ENCODE measurements at places on chromosomes 16 and 17. TPM values are rescaled to one million over a fixed set of nuclear protein-coding genes. Genes with fewer than 3 reads are reported as not detected.

DNA sequence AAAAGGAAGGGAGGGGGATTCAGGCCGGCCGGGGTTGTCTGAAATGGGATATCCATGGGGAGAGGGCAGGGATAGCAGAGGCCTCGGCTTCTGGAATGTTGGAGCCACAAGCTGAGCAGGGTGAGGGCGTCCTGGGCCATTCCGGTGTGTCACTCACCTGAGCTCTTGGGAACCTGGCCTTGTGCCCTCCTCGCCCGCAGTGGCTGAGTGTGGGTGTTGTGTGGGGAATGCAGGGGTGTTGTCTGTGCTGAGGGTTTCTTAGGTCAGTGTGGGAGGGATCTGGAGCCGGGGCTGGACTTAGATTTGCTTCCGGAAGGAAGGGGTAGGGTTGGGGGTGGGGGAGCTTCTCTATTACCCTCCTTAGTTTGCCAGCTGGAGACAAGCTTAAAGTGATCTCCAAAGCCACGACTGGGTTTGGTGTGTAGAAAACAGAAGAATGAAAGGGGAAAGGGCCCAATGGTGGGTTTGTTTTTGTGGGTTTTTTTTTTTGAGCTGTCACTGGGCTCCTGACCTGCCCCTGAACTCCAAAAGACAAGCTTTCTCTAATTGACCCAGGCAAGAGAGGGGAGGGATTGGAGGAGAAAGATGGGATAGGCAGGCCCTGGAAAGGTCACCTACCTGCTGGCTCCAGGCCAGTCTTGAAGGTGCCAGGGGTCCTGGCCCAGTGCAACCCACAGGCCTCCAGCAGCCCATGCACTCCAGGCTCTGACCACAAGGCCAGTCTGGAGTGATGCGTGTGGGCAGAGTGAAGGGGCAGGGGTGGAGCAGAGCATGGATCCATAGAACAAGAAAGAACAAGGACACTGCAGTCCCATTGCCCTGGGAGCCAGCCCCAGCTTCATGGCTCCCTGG is at the start of gene SULT1A2:
SULT1A2 (minus strand) TSS at position 211 of the 852 bp plus-strand sequence. CDS start 1,120 bp downstream, outside the sequence.
- peak; percentile 85 for DNase-seq

OGFOD1 gene
- total RNA-seq = 17.4 TPM

- DNase-seq = no peak
These were observed 23.7 kb downstream of the CDH1 start for GRCh38 chr16:68760671-68761275.

DNA sequence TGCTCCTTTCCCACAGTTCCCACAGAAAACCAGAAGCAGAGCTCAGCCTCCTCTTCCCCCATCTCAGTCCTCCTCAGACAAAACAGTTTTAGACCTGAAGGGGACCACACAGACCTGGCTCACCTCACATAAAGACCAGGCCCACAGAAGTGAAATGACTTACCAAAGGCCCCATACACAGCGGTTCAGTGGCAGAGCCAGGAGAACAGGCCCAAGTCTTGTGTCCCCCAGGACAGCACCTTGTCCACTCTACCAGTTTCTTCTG is 5.3 kb downstream of the UBTF start:
- no peak for DNase-seq

TMIGD1 gene
- total RNA-seq = 119 TPM

- no peak for DNase-seq
These were observed 36.8 kb downstream of the TMEM132E start for GRCh38 chr17:34616148-34616547.

HBA1 gene
- total RNA-seq = 8.5 TPM

GRCh38 chr17:7184091-7184488 is 4.9 kb upstream of the ASGR1 start:
- peak; percentile 80 for DNase-seq

STH gene
- not detected for total RNA-seq

DNA sequence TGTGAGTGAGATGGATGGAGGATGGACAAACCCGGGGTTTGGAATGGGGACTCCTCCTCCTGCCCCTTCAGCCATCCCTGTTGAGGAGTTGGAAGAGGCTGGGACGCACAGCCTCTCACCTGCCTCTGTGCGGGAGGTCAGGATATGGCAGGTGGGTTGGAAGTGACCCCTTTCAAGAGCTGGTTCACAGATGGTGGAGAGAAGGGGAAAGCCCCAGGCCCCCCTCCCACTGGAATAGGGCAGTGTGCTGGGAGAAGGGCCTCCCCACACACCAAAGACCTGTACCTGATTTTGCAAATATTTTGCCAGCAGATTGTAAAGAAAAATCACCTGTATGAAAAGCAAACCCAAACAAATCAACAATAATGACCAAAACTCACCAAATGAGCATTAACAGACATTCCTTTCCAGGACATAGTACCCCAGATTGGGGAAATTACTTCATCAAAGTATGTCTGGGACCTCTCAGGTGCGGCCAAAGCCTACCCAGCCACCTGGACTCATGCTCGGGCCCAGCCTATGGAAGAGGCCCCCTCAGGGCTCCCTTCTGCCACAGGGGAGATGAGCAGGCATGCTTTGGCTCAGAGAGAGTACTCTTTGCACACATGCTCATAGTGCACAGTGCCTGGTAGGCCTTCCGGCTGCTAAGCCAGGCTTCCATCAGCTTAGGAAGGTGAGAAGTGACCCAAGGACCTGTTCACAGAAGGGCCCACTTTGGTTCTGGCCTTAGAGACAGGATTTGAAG is 7.8 kb downstream of the SLC47A2 start:
- DNase-seq = no peak

DNA sequence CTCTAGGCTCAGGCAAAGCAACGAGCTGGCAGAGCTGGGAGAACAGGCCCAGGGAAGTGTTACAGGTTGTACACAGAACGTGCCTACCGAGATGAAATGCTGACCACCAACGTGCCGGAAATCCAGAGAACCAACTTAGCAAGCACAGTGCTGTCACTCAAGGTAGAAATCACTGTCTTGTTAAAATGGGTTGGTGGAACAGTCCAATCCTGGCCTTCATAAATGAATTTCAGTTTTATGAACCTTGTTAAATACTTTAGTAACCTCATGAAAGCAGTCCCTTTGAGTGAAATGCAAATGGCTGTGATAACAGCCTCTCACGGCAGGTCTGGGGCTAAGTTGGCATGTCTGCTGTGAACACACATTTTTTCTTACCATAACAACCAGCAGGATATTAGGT is 29.0 kb downstream of the ETV4 start:
- DNase-seq = no peak

SHISA6 gene
- 0.20 TPM for total RNA-seq

BCO1 gene
- 6.5 TPM for total RNA-seq

GRCh38 chr17:61467416-61468262 is 15.4 kb downstream of the TBX4 start:
- peak; percentile 68 for DNase-seq

DNA sequence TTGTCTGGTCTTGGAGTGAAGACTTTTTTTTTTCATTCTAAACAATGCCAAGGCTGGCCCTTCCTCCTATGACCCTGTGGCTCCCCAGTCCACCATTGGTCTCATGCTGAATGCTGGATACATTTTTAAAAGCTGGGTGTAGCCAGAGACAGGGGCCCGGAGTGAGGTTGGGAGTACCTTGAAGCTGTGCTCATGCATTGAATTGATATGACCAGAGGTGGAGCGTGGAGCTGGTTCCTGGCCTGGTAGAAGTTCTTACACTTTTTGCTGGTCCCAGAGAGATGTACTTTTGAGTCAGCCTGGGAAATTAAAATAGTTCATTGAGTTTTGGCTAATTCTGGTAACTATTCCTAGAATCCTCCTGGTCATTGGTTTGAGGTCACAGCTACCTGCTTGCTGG is 83.6 kb downstream of the CMIP start:
- no peak for DNase-seq

KRTAP4-6 gene
- total RNA-seq = not detected

HEXIM1 gene
- total RNA-seq = 36.7 TPM

DNA sequence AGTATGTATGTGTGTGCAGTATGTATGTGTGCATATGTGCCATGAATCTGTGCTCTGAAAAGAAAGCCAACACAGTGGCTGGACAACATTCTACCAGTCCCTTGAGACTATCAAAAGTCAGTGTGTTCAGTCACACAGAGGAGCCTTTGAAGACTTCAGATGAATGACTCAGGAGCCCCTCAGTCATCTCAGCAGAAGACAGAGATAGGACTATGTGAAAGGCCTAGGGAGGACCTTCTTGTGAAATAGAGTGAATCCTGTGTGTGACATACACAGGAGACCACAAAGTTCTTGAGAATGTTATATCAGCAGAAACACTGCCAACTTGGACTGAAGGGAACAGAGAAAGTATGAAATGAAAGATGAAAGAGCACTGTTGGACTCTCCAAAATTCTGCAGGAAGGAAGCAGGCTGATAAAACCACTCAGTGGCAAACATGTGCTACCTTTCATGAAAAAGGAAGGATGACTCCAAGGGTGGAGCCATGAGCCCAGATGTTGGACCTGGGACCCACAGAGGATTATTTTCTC is 108.4 kb downstream of the METRNL start:
- no peak for DNase-seq

DNA sequence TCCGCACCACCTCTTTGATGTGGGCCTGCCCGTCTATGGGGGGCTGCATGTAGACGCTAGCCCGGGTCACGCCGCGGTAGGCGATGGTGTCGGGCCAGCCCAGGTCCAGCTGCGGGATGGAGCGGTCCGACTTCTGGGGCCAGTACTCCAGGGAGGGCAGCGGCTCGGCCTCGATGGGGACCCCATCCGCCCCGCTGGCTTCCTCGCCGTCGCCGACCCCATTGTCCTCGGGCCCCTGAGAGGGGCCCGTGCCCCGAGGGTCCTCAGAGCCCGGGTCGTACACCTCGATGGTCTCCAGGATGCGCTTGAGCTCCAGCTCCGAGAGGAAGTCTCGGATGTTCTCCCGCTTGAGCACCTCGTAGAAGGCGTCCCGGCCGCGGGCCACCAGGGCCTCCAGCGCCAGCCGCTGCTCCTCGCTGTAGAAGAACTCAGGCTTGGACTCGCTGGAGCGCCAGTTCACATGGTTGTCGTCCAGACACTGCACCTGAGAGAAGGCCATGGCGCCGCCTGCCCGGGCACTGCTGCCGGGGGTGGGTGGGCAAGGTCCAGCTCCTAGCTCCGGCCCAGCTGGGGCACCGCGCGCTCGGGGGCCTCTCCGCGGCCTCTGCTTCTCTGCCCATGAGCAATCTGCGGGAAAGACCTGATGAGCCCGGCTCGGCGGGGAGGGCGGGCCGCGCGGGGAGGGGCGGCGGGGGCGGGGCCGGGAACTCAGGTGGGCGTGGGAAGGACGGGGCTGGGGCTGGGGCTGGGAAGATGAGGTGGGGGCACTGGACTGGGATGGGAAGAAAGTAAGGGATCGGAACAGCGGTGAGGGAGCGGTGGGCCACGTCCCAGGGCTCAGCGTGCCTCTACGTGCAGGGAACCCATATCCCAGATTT is 782 bp downstream of the FAM83G start:
- DNase-seq = peak; percentile 75

CSH2 gene
- total RNA-seq = not detected

ZNF594 gene
- 4.7 TPM for total RNA-seq

STUB1 gene
- 119 TPM for total RNA-seq

GRIN2A gene
- total RNA-seq = 0.57 TPM

DNA sequence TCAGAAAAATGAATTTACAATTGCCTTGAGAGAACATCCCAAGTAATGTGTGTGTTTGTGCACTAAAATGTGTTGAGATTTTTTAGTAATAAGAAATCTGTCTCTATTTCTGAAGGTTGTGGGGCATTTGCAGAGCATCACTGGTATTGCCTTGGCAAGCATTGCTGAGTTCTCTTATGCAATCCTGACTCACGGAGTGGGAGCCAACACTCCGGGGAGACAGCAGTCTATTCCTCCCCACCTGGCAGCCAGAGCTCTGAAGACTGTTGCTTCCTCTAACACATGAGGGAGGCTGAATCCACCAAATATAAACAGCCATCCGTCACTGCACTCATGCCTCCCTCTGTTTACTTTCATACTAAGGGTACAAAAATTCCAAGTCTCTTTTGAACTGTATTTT is 10.6 kb downstream of the CNTD1 start:
- no peak for DNase-seq

CRYBA1 gene
- total RNA-seq = not detected

MMP15 gene
- 96.5 TPM for total RNA-seq

PRSS36 gene
- total RNA-seq = 9.5 TPM

TMEM100 gene
- 7.5 TPM for total RNA-seq

CDR2 gene
- total RNA-seq = 30.4 TPM

GRCh38 chr16:54488729-54489128 is 202.1 kb upstream of the IRX3 start:
- no peak for DNase-seq

CYGB gene
- total RNA-seq = 15.1 TPM

USH1G gene
- not detected for total RNA-seq

DNA sequence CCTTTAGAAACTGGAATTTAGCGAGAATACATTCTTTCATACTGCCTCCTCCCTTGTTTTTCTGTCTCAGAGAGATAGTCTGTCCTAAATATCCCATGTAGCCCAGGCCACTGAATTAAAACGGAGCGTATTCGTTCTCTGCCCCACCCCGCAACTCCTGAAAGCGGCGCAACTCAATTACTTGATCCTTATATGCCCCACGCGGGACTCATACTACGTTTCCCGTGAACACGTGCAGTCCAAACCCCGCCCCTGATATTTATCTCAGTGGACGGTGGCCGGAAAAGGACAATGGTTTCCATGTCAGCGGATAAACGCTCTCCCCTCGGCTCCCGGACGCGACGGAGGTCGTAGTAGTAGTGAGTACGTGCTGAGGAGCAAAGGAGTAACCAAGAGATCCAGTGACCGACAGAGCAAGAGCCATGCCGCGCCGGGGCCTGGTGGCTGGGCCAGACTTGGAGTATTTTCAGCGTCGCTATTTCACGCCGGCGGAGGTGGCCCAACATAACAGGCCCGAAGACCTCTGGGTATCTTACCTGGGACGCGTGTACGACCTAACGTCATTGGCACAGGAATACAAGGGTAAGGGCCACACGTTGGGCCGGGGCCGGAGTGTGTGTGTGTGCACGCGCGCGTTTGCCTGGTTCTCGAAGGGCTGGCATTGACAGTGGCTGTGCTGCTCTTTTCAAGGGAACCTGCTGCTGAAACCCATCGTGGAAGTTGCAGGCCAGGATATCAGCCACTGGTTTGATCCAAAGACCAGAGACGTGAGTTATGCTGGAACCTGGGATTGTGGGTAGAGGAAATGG is at the start of gene CYB5D1:
CYB5D1 (plus strand) TSS at position 291 of the 809 bp plus-strand sequence; CDS start at position 423, 132 bp downstream.
- DNase-seq = peak; percentile 96

- peak; percentile 80 for DNase-seq
These were observed 16.3 kb upstream of the AURKB start for GRCh38 chr17:8226536-8227237.

DNA sequence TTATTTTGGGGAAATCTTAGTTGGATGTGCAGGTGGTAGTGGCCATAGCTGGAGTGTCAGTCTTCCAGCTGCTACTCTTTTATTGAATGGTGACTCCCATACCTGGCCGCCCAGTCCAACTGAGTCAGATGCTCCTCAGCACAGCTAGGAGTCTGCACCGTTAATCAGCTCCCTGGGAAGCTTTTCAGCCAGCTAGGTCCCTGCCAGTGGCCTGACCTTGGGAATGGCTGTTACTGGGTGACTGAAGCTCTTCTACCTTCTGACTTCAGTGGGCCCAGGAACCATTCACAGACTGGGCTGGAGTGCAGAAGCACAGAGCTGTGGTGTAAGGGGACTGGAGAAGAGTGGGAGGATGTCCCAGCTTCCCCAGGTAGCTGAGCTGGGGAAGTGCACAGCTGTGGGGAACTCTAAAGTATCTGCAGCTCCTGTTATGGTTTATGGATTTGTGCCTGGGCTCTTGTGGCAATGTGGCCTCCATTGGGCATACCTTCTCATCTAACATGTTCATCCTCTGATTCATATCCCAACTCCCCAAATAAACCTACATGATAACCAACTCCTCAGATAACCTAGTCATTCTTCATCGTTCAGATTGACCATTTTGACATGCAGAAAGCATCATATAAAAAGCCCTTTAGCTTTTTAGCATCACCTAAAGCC is 14.0 kb downstream of the ALKBH5 start:
- no peak for DNase-seq

GRCh38 chr17:57937492-57937891 is 17.7 kb downstream of the CUEDC1 start:
- no peak for DNase-seq

CEP295NL gene
- 2.5 TPM for total RNA-seq

ZFPM1 gene
- 10.3 TPM for total RNA-seq

All from mucosa of descending colon (tissue), 3 donors.